Stimulated activated CD4-positive, alpha-beta T cell treated with anti-CD3 and anti-CD28 coated beads, Interleukin-12 subunit alpha, Interleukin-12 subunit beta, amount 100 ng/mL, for 4 hours (primary cell): ENCODE measurements at places on chromosomes 16 and 17.

DNA sequence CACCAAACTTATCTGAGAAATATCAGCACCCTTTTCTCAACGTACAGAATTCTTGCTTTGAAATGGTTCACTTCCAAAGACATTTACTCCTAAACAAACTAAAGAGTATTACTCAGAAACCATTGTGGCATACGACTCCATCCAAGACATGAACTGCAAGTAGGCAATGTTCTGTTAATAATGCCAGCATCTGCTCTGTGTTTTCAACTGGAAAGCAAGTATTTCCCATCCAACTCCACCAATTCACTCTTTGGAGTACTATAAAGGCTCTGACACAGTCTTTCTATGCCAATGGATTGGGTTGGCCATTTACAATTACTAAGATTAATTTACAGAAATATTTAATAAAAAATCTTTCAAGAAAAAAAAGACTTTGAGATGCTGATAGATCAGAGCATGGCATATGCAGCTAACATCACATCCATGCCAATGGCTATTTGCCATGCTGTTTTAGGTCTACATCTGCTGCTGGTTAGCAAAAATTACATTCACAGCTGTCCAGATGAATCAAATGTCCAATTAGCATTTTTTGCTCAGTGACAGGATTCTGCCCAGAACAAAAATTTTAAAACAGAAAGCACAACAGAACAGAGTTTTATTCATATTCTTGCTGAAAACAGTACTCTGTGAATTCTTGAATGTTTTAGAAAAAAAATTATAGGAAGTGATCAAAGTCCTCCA, 65.9 kb upstream of the HLF start:
- DNase-seq: no peak

DNA sequence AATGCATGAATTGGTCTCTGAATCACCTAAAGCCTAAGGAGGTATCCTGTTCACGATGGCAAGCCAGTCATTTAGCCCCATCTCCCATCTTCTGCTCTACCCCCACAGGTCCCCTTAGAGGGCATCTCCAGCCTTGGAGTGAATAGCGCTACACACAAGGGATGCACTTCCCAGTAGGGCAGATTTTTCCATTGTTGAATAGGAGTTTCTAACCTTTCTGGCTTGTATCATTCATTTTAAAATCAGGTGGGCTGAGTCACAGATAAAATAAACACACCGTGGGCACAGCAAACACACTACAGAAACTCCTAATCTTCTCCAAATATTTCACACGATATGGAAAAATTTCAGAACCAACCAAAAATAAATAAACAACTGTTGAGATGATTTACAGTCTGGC, 201.2 kb upstream of the NOG start:
- no peak for DNase-seq

GRCh38 chr16:57667526-57668262, 412 bp upstream of the ADGRG3 start:
- DNase-seq: no peak

GRCh38 chr17:35286120-35286781, 43.4 kb downstream of the SLFN5 start:
- DNase-seq: no peak

GRCh38 chr16:87922250-87922871, 14.0 kb downstream of the CA5A start:
- no peak for DNase-seq

DNA sequence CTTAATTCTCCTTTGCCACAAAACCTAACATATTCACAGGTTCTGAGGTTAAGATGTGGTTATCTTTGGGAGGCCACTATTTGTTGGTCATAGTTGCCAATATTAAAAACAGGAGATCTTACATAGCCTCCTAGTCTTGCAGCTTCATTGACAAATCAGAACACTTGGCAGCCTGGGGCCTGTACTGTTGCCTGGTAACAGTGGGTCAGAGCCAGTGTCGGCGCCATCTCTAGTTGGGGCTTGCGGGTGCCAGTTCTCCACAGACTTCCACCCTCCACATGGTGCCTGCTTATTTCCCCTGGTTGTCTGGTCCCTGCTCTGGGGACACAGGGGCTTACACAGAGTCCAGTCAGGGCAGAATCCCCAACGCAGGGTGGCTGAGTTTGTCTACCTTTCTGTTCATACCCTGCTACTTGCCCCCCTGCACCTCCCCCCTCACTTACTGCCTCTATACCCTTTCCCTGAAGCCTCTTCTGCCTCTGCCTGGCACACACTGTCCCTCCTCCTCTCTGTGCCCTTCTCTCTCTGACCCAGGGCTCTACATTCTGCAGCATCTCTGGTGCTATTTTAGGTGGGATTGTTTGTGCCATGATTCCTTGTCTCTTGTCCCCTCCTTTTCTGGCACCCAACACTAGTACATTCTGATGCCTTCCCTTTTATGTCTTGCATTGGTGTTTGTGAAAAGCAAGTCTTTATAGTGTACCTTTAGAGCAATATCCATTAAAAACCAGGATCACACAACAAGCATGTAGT, 13.4 kb downstream of the EPN2 start:
- DNase-seq: no peak

- DNase-seq: no peak
Observed at GRCh38 chr17:75654176-75654575, 12.8 kb downstream of the RECQL5 start.

- no peak for DNase-seq
Observed at GRCh38 chr17:6061290-6061689, 8.9 kb upstream of the WSCD1 start.

- DNase-seq: no peak
Observed at GRCh38 chr17:2017274-2017941, 7.7 kb downstream of the RTN4RL1 start.

GRCh38 chr17:57948169-57948554, 7.0 kb downstream of the CUEDC1 start:
- DNase-seq: no peak

GRCh38 chr16:89093602-89094251, at the start of gene ACSF3:
Gene ACSF3 (plus strand): TSS chr16:89093852. CDS start chr16:89100682, 6,830 bp downstream.
- peak; percentile 72 for DNase-seq

DNA sequence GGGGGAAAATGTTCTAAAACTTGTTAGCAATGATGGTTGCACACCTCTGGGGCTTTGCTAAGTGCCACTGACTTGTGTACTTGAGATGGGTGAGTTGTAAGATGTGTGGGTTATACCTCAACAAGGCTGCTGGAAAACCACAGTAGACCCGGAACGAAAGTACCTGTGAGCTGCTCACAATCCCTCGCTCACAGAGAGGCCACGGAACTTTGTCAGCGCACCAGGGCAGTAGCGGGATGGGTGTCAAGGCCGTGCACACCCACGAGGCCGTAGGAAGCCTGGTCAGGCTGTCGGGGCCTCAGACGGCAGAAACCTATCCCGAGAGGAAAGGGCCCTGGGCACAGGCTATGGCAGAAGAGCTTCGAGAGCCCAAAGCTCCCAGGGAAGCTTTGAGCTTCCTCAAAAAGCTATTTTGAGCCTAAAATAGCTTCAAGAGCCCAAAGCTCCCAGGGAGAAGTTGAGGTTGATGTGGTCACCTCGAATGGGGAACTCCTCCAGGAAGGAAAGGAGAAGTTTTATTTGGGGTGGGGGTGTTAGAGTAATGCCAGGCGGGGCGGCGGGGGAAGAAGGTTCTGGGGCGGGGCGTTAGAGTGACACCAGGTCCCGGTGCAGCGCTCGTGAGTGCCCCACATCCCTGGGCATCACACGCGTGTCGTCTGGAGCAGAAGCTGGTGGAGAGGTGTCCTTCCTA, 19.0 kb downstream of the CBFA2T3 start:
- DNase-seq: no peak

DNA sequence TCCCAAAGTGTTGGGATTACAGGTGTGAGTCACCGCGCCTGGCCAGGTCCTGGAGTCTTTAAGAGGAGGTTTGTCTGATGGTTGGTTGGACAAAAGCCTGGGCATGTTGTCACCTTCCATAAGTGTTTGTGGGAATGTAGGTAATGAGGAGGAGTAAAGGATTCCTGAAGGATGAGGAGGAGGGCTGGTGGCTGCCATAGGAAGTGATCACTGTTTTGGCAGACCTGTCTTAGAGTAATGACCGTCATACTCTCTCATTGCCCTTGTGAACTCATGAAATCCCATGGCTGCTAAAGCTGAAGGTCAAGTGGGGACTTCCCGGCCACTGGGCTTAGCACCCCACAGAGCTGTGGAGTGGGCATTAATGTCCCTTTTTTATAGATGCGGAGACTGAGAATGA, 40.5 kb downstream of the TENT4B start:
- no peak for DNase-seq

GRCh38 chr17:57357830-57358430, 101.6 kb downstream of the MSI2 start:
- DNase-seq: no peak

GRCh38 chr16:85005285-85006069, 5.9 kb downstream of the ZDHHC7 start:
- no peak for DNase-seq

- DNase-seq: no peak
Observed at GRCh38 chr16:12406926-12407690, 396.6 kb downstream of the CPPED1 start.

GRCh38 chr16:25374556-25374955, 116.9 kb upstream of the ZKSCAN2 start:
- no peak for DNase-seq

DNA sequence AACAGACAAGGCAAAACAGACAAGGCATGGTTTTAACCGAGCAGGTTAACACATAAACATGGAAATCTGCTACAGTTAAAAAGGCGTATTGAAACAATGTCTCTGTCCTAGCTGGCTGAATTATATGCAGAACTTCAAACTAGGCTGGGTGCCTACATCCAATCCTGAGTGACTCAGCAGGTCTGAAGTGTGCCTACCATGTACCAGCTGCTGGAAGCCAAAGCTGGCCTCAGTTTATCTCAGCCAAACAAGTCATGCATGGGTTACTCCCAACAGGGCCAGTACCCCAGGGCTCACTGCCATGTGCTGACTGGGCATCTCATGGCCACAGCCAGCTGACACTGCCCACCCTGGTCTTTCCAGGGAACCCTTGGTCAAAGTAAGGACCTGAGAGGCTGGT, 4.0 kb downstream of the C1QBP start:
- DNase-seq: no peak

GRCh38 chr17:78357672-78358537, 2.0 kb downstream of the SOCS3 start:
- DNase-seq: no peak

DNA sequence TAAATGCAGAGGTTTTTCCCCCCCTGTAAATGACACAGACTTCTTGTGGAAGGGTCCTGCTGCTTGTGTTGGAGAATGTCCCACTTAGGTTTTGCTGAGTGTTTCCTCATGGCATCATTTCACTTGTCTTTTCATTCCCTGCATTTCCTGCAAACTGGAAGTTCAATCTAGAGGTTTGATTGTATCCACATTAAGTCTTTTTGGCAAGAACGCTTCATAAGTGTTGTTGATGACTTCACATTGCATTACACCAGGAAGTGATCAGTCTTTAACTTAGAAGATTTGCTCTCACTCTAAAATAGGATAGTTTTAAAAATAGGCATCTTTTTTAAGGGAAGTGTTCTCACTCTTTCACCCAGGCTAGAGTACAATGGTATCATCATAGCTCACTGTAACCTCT, 67.2 kb downstream of the RPTOR start:
- DNase-seq: no peak

DNA sequence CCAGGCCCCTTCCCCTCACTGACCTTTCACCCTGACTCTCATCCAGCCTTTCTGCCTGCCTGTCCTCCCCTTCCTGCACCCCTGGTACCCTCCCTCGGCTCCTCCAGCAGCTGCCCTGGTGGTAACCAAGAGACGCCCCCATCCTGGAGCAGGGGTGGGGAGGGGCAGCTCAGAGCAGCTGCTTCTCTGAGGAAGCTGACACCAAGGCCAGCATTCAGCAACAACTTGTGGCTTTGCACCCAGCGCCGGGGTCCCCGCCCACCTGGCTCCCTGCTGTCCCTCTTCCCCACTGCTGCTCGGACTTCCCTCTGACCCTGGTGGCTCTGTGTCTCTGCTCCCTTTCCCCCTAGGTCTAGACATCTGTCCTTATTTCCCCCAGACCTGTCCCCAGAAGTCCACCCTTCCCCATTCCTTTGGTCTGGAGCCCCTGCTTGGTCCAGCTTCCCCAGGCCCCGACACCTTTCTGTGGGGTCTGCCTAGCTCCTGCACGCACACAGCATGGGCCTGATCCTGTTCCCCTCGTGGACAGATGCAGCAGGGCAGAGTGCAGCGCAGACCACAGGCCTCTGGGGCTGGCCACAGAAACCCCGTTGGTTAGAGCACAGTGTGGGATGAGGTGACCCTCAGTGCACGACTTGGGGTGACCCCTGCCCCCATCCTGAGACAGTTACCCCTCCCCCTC, 1.2 kb upstream of the ATP2A1 start:
- no peak for DNase-seq

DNA sequence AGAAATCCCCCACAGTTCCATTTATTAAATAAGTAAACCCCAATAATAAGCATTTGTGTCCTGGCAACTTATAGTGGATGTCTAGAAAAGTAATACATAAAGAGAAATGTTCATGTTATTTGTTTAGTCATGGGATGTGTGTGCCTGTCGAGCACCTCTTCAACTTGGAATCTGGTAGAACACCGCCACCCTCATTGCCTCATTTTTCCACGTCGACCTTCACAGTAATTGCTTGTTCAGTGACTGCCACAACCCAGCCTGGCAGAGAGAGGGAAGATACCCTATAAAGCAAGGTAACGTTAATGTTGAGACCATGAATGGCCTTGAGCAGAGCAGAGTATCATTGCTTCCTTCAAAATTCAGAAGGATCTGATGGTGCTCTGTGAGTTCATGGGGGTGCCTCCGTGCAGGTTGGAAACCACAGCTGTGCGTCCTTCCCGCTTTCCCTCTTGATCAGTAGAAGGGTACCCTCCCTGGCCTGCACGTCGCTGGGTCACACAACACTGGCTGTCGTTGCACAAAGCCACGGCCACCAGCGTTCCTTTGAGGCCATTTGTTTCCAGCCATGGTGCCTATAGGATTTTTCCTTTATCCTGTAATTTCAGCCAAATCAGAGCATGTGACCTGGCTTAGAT, 3.7 kb upstream of the DNASE1 start:
- no peak for DNase-seq

GRCh38 chr16:58563775-58564174, 48.5 kb downstream of the SETD6 start:
- no peak for DNase-seq

DNA sequence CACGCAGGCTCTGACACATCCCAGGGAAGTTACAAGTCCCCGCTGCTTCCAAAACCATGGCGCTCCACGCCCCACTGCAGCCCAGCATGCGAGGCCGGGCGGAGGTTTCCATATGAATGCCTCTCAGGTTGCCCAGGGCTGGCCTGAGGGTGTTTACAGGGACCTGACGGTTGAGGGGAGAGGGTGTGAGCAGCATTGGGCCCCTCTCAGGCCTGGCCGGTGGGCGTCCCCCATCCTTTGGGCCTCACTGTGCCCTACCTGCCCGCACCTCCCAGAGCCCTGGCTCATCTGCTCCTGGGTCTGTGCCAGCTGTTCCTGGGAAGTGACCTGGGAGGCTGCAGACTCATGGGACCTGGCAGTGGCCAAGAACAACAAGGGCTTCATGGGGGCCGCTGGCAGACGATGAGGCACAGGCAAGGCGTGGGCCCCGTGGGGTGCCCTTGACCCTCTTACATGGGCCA, 173.5 kb downstream of the C16orf95 start:
- no peak for DNase-seq

GRCh38 chr16:73064994-73065545, 17.1 kb upstream of the ZFHX3 start:
- no peak for DNase-seq

- DNase-seq: no peak
Observed at GRCh38 chr17:40279402-40279801, 8.3 kb upstream of the CDC6 start.

GRCh38 chr17:16512011-16512410, 20.0 kb upstream of the LRRC75A start:
- no peak for DNase-seq

GRCh38 chr16:50228364-50228868, 37.9 kb upstream of the ADCY7 start:
- no peak for DNase-seq
